ENCODE measurements at places on chromosomes 11 and 22.
A peak's percentile ranks its signal among the peaks of the same experiment; 100 is the strongest.

GRCh38 chr22:26646158-26646557, 11.2 kb upstream of the MIAT start:
- DNase-seq, result no peak

- peak; percentile 31 for DNase-seq
These were observed 6.6 kb upstream of the KCTD17 start for GRCh38 chr22:37044634-37045625.

DNA sequence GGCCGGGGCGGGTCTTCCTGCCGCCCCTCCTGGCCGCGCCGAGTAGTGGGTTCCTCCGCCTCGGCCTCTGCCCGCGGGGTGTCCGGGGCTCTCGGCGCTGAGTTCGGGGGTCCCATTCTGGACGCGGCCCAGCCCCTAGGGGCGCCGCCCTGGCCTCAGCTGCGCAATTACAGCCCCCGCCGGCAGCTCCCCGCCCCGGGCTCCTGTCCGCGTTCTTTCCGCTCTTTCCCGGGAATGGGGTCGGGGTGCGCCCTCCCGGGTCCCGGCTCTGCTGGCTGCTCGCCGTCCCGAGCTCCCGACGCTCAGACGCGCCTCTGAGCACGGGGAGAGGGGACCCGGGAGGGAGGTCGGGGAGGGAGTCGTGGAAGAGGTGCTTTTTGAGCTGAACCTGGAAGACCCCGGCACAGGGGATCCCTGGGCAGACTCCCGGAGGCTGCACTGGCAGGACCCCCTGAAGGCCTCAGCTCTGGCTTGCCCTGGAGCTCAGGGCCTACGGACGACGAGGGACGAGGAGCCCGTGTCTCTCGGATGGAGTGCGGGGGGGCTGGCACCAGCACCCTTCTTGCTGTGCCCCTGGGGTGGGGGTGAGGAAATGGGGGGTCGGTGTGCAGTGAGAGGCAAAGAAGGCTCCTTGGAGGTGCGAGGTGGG, 558 bp downstream of the TSPAN4 start:
- no peak for DNase-seq

- DNase-seq, result no peak
These were observed 87.6 kb upstream of the TIMP3 start for GRCh38 chr22:32713737-32714457.

DNA sequence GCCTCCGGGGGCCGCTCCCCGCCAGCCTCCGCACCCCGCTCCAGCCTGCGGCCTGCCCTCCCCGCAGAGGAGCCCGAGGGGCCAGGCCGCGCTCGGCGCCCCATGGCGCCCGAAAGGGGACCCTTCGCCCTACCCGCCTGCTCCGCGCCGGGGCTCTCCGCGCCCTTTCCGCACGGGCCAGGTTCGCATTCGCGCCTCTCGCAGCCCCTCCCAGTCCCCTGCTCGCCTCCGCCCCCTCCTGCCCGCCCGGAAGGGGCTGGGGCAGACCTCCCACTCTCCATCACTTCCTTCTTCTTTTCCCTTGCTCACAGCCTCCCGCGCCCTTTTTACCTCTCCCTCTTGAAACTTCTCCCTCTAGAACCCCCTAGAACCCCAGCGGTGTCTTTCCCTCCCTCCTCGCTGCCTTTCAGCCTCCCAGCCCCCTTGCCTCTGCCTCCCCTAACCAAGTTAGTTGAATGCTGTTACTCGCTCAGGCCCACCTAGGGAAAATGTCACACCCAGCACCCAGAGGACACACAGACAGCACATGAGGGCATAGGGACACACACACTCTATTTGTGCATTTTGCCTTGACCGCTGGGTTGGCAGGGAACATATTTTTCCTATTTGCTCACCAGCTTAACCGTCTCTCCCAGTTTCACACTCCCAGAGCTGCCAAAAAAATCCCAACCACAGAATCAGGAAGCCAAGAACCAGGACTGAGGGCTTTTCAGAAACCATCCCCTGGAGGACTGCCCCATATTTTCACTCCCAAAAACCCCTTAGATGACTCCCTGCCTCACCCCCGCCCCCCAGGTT, at the start of gene SLC43A3:
Gene SLC43A3, minus strand, starts transcription at position 193 of the 798 bp plus-strand sequence. CDS start 949 bp downstream, outside the sequence.
- DNase-seq, result peak; percentile 81

DNA sequence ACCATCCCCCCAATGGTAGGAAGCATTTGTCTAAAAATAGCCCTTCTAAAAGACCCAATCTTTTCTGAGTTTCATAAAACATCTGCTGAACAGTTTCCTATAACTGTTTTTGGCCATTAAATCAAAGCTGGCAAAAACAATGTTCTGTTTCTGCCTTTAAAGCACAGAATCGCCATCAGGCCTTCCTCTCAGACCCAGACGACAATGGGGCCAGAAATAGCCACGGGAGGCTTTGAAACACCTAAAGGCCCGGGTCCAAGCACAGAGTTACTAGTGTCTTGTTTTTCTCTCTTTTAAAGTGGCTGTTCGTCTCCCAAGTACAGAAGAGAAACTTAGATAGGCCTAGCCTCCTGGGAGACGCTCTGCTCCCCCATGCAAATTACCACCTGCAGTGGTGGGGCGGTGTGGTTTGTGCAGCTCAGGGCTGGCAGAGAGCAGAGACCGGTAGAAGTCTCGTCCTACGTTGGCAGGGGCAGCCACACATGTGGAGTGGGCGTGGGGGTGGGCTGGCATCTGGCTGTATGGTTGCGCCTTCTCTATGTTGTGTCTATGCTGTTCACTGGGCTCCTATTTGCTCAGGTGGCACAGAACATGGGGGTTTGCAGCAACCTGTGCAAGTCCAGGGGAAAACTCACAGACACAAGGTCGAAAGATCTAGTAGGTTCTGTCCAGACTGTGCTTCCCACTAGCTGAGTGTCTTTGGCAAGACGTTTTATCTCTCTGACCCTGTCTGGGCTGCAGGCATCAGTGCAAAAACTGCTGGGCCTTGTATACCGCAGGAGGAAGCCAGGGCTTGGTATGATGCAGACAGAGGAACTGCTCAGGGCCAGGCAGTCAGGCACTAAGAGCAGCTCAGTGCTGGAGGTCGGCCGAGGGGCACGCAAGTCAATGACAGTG, 23.6 kb upstream of the ETS1 start:
- no peak for DNase-seq

GRCh38 chr11:113417428-113417827, 29.8 kb downstream of the ANKK1 start:
- no peak for DNase-seq

GRCh38 chr11:124211321-124211720, 28.2 kb downstream of the OR10D3 start:
- no peak for DNase-seq

DNA sequence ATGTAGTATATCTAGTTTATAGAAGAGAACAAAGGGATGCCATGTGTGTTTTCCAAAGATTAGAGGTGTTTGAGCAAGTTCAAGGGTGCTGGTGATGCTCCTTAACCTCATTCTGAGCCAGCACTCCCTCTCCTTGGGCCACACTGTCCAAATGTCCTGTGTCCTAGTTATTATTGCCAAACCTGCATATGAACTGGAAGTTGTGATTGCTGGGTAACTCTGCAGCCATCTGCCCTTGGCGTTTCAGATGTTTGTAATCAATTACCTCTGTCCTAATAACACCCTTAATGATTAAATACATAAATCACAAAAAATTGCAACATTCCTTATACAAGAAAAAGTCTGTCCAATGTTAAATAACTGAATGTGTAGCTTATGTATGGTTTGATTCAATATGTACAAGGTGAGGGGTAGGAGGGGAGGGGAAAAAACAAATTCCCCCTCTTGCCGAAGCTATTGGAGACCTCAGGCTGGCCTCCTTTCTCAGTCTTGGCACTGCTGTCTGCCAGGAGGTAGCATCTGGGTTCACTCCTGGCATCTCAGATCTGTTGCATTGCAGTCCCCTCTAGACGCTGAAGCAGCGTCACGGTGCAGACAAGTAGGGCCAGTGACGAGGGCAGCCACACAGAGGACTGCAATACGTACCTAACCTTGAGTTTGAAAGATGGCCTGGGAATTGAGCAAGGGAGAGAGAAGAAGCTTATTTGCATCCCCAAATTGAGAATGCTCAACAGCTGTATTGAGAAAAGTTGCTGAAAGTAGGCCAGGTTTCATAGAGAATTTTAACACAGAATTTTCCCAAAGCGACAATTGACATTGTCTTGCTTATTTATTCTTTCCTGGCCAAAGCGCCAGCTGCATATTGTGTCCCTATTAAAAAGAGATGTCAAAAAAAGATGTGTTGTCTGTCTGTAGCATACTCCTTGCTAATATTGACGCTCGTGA, 89.6 kb upstream of the ARHGAP32 start:
- DNase-seq, result no peak

Measured in stimulated activated CD4-positive, alpha-beta T cell treated with anti-CD3 and anti-CD28 coated beads, Interleukin-12 subunit alpha, Interleukin-12 subunit beta, amount 100 ng/mL, for 48 hours (primary cell).